ENCODE measurements at places on chromosomes 6 and 20.

DNA sequence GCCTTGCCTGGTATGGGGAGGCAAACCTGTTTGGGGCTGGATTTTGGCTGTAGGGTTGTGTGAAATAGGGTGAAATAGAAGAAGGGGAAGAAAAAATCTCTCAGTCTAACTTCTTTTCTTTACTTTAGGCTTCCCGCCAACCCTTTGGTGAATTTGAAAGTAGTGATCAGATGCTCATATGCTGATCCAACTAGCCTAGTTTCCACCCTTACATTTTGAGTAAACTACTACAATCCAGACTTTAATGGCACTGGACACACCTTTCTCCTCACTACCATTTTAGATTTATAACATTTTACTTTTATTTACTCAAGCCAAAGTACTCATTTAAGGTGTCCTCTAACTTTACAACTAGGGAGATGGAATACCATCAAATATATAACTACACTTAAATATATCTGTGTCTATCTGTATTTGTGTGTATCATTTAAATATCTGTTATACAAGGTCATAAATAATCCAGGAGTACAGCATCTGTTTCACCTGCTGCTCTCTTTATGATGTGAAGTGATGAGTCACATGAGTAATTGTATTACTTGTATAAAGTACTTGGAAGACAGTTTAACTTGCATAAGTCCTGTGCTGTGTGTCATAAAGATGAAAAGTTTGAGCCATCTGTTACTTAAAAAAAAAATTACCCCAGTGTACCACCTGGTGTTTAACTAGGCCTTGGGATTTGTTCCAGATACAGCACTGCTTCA lies 172.1 kb downstream of the CDKAL1 start:
- no peak for DNase-seq

DNA sequence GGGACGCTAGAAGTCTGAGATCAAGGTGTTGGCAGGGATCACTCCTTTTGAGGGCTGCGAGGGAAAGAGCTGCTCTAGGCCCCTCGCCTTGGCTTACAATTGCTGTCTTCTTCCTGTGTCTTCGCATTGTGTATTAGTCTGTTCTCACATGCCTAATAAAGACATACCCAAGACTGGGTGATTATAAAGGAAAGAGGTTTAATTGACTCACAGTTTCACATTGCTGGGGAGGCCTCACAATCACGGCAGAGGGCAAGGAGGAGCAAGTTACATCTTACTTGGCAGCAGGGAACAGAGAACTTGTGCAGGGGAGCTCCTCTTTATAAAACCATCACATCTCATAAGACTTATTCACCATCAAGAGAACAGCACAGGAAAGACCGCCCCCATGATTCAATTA lies 102.5 kb upstream of the ASF1A start:
- no peak for DNase-seq

- no peak for DNase-seq
Measured at GRCh38 chr20:61812845-61813485, 252.7 kb downstream of the TAF4 start.

DNA sequence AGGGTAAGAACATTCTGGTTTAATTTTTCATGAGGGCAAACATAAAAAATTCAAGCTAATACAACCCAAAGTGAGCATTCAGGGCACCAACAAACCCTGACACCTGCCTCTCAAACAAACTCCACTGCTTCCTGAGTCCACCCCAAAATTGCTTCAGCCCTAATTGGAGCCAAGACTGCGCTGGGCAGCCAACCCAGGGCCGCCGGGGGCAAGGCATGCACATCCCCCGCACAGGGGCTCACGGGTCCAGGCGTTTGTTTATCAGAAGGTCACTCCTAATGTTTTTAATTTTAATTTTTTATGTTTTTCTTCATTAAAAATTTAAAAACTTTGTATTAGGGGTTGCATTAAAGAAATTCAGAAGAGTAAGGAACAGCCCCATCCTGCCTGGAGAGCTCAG lies 459.1 kb upstream of the CDH4 start:
- DNase-seq, result no peak

- no peak for DNase-seq
Measured at GRCh38 chr6:39312912-39313525, 1.2 kb downstream of the KCNK17 start.

- no peak for DNase-seq
Measured at GRCh38 chr6:34652263-34652662, 44.3 kb downstream of the ILRUN start.

GRCh38 chr6:20722455-20722854 lies 188.2 kb downstream of the CDKAL1 start:
- no peak for DNase-seq

- no peak for DNase-seq
Measured at GRCh38 chr20:48422242-48422960, 405.4 kb downstream of the PREX1 start.

DNA sequence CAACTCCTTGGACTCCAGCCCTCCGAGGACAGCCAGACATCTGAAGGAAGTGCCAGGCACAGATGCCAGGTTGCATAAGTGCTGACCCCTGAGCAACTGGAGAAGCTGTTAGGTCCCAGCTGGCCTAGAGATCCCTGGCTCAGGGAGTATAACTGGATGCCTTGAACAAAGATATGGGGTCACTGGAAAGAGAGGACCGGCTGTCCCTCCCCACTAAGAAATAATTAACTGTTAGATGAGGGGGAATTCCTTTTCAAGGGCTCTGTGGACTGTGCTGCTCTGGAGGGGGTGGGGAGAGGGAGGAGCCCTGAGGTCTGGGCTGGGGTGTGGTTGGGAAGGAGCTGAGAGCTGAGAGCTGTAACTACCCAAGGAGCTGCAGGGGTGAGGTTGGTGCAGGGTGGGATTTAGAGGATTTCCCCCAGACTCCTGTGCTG lies 39.6 kb downstream of the HLA-F start:
- no peak for DNase-seq

DNA sequence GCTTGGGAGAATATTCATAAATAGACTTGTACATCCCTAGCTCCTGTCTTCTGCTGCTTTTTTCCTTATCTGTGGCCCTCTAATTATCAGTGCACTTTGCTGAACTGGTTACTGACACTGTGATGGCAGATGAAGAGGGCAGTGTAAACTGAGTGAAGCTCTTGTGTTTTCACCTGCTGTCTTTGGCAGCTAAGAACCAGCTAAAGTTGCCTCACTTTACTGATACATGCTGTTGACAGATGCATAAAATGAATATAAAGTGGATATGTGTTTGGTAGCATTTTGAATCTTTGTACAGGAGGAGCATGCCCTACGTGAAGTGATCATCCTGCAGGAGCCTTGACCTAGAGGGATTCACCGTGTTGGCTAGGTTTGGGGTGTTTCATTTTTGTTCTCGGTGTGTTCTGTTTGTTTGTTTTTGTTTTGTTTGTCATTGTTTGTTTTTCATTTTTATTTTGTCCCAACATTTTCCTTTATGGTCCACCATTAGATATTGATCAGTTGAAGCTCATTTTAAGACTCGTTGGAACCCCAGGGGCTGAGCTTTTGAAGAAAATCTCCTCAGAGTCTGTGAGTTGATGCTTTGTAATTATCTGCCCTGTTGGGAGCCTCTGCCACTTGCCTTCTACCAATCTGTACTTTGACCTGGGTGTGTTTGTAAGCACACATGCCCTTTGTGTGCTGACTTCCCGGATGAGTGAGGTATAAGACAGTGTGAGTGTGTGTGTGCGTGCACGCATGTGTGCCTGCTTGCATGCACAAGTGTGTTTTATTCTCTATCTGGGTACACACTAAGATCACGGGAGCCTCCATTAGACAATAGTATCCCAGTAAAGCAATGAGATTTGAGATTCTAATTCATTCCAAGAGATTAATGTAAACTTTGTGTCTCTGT lies 34.6 kb upstream of the MAPK13 start:
- no peak for DNase-seq

DNA sequence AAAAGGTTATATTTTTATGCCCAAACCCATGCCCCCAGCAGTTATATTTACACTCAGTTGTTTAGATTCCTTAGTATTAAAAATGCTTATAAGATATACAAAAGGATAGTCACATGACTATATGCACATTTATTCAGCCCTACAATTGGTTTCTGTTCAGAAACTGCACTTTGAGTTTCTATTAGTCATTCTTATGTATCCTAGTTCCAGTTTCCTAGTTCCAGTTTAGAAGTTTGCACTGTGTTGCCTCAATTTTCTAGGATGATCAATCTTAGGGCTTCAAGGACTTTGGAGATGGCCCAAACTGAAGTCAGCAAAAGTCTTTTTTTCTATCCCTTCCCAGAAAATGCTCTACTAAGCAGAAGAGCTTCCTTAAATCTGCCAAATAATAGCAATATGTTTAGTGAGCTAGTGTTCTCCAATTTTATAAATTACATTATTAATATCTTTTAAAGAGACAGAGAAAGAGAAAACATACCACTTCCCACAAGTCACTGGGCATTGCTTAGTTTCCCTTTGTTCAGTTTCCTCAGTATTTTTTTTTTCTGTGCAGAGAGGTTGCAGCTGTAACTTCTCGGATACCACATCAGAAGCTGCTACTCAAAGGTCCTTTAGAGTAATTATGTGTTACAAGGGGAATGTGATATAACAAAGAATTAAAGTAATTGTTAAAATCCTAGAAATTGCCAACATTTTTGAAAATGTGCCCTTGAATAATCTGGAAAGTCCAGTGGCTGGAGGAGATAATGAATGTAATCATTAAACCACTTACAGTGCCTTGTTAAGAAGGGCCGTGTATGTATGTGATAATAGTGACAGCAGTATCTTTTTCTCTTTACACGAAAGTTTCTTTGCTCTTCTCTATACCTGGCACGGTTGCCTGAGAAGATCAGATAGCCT lies 138.8 kb downstream of the KHDRBS2 start:
- DNase-seq, result no peak

DNA sequence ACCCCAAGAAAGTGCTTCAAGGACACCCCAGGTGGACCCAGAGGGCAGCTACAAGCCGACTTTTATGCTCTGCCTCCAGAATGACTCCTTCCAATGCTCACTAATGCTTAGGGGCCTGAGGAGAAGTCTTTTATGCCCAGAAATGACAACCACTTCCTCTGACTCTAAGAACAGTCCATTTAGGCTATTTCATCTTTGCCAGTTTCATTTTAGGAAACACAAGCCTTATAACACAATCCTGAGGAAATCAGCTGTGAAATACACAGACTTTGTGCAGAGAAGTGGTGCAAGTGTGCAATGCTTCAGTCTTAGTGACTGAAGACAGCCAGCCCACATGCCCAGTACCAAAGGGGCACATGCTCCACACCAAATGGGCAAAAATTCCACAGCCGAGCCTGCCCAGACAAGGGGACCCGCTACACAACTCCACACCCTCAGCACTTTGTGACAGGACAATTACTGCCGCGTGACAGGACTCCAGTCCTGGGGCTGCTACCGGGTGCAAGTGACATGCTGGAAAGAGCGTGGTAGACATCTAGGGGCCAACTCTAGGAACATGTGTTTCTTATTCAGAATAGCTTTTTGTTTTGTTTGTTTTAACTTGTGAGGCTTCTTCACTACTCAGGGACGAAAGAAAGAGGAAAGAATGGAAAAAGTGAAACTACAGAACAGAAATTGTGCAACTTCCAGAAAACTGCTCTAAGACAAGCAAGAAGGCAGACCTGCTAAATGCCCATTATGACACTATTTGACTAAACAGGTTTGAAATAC lies 28.2 kb upstream of the PLAGL1 start:
- DNase-seq, result no peak
